Activated CD4-positive, alpha-beta T cell treated with anti-CD3 and anti-CD28 coated beads, Interleukin-2, amount 50 U/mL, for 1 hour (primary cell): ENCODE measurements at places on chromosomes 4 and X.

DNA sequence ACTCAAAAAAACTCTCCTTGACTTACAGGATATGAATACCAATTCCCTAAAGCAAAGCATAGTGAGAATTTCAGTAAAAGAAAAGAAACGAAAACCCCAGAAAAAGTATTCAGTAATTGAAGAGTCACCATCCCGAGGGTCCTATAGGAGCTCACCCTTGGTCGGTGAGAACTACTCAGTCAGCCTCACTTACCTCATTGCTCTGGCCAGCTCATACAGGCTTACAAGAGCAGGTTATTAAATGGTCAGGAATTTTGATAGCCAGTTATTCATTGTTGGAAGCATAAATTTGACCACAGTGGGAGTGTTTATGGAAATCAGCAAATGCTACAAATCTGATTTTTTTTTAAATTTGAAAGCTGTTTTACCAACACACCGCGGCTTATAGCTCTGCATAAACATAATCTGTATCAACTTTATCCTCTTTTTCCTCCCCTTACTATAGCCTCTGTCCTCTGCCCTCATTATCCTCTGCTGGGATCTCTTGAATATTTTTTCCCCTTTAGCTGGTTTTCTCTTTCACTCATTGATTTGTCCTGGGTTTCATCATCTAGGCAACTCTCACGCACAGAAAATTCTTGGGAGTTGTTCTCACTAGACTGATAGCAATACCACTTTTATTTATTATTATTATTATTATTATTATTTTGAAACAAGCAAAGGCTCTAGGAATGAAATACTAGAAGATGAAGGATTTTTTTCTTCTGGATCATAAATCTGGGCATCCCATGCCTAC, 11.0 kb upstream of the CXCL2 start:
- no peak for DNase-seq

GRCh38 chr4:126548890-126549289, 1083.9 kb upstream of the INTU start:
- no peak for DNase-seq

GRCh38 chr4:31045151-31045550, 325.0 kb downstream of the PCDH7 start:
- DNase-seq, result no peak

DNA sequence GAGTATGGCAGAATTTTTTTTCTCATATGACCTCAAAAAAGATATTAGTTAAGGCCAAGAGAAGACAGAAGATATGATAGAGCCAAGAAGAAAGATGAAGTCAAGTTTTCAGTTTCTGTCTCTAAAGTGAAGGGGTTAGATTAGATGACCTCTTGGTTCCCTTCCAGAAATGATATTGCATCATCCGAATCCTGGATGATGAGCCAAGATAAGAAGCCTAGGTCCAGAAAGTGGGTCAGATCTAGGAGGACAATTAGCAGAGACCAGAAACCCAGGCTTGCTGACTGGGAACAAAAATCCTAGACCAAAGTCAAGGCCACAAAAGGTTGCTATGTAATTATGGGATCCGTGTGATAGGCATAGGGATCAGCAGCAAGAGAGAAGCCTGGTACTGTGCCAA, 20.2 kb downstream of the SATL1 start:
- DNase-seq, result no peak

DNA sequence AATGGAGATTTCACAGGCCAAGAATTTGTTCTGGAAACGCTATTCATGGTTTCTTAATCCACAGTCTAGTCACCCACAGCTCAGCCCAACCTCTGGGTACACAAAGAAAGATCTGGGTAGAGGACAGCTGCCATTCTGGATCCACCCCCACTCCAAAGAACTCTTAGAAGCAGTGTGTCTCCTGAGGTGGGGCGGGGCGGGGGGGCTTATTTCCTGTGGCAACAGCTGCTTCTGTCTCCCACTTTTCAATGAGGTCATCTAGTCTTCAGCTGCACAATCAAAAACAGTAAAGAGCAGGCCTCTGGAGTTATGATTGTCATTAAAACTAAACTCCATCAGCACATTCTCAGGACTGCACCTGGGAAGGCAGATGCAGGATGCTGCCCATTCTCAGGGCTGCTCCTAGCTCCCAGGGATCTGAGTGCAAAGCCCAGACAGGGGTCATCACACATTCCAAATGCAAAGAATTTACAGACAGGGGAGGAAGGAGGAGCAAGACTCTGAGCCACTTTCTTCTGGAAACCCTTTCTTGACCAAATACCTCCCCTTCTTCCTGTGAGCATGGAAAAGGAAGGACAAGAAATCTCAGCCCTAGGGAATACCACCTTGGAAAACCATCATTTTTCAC, 207.3 kb downstream of the HS6ST2 start:
- DNase-seq, result no peak

GRCh38 chrX:2184089-2184488, 316.7 kb downstream of the DHRSX start:
- DNase-seq, result no peak

- no peak for DNase-seq
Observed at GRCh38 chr4:7103607-7104365, 35.9 kb upstream of the GRPEL1 start.

DNA sequence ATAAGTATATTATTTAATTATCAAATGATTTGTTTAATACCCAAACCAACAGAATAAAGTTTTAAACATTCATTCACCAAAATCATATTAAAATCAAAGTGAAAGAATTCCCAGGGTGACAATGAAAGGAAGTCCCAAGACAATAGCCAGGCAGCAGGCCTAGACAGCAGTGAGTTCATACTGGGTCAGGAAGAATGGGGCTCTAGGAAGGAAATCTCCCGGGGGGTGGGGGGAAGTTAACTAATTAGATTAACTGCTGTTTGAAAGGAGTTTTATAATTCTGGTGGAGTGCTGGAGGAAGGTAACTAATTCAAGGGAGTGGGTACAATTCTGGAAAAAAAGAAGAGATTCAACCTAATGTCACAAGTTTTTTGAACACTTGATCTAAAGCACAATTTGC, 104.1 kb downstream of the ZAR1 start:
- DNase-seq, result no peak

DNA sequence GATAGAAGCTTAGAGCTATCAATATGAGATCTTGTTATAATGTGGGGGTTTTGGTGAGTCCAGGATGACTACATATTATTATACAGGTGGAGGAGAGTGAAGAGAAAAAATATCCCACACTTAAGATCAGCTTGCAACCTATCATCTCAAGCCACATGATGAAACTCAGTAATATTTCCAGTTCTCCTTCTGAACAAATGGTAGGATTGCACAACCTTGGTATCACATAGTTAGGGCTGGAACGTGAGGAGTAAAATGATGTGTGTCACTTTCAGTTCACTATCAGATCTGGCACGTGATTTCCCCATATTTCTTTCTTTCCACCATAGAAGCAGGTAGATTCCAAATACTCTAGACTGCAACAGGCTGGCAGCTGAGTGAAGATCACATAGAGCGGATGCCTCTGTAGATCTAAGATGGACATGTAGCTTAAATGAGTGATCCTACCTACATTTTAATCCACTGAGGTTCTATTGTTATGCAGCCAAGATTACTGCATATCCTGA, 150.6 kb upstream of the ANKRD50 start:
- DNase-seq, result no peak

- no peak for DNase-seq
Observed at GRCh38 chr4:116150152-116150551, 935.2 kb downstream of the TRAM1L1 start.

GRCh38 chr4:146049802-146050201, 111.2 kb upstream of the ZNF827 start:
- DNase-seq, result no peak

DNA sequence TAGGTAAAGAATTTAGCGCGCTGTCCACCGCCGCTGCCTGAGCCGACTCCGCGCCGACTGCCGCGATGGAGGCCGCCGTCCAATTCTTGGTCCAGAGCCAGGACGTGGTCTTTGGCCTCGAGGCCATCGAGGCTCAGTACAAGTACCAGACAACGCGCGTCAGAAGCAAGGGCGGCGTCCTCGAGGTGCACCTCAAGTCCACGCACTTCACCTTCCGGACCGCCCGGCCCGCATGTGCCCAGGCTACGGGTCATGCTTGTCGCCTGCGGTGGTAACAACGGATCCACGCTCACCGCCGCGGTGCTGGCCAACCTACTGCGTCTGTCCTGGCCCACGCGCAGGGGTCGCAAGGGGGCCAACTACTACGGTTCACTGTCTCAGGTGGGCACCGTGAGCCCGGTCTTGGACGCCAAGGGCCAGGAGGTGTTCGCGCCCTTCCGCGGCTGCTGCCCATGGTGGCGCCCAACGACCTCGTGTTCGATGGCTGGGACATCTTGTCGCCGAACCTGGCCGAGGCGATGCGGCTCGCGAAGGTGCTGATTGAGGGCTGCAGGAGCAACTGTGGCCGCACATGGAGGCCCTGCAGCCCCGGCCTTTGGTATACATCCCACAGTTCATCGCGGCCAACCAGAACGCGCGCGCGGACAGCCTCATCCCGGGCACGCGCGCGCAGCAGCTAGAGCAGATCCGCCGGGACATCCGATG, 128.0 kb downstream of the ANAPC4 start:
- no peak for DNase-seq

GRCh38 chr4:70651864-70652506, 14.3 kb downstream of the JCHAIN start:
- no peak for DNase-seq

DNA sequence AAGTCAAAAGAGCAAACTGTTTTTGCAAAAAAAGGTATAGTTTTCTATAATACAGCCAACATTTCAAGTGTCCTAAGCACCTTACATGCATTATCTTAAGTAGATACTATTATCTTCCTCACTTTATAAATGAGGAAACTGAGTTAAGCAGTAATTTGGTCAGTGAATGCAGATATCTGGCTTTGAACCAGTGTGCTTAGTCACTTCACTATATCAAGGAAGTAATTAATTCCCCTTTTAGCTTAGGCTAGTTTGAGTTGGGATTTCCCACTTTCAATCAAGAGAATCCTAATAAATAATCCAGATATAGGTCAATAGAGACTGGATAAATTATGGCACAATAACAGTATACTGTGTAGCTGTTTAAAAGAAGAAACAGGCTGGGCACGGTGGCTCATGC, 14.8 kb downstream of the SPINK2 start:
- DNase-seq, result no peak

DNA sequence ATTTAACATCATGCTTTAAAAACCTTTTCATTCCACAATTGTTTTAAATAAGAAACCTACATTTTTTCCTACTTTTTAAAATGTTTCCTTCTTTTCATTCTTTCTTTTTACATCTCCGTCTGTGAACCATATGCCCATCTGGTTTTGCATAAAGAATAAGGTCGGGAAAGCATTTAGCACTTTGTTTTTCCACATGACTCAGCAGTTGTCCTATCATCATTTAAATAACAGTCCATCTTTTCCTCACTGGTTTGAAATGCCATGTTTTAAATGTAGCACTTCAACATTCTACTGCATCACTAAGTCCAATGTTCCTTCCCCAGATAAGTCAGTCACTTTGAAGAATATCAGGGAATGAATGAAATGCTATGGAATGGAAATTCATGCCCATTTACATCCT, 128.4 kb downstream of the SH3RF1 start:
- DNase-seq, result no peak

DNA sequence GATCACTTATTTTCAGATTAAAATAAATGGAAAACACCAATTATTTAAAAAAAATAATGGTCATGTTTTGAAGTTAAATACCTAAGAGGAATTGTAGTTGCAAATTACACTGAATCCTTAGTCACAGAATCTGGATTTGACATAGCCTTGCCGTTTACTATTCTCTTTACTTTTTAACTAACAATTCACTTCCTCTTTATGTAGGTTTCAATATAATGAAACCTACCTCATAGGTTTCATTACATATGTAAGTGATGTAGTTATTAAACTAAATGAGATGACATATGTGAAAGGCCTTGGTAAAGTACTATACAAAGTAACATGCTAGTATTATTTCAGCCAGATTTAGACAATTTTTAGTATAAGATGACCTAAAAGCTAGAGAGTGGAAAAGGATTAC, 6.5 kb downstream of the SPP1 start:
- no peak for DNase-seq

GRCh38 chr4:109908731-109909130, 4.0 kb upstream of the EGF start:
- DNase-seq, result no peak

GRCh38 chr4:51885363-51885762, 42.4 kb downstream of the DCUN1D4 start:
- DNase-seq, result no peak

- DNase-seq, result no peak
Observed at GRCh38 chr4:81131563-81131962, 83.5 kb downstream of the PRKG2 start.

DNA sequence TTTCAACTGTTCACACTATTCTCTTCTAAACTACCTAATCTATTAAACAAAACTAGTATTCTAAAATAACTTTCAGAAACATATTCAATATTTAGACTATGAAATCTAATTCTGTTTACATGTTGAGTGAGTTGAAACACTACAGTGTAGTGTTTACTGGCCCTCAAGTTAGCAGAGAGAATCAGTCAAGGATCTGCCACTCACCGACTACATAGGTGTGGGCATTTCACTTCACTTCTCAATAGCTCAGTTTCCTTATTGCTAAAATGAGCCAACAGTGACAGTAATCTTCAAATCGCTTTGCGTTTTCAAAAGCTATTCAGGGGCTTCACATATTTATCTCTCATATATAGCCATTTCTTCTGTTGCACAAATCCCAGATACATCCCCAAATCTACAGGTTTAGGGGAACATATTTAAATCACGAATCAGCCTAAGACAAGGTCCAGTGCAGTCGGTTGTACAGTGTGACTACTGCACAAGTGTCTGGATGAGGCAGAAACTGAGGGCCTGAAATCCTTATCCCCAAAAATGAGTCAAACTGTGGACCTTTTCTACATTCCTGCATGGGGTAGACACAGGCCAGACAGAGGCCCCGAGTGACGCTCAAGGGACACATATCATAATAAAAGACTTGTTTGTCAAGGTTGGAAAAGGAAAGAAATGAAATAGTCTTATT, 129.8 kb downstream of the PPP3CA start:
- DNase-seq, result no peak

- no peak for DNase-seq
Observed at GRCh38 chrX:28398342-28398741, 188.9 kb upstream of the IL1RAPL1 start.

GRCh38 chr4:71338846-71339593, at the start of gene SLC4A4:
TSS of gene SLC4A4 (plus strand) at chr4:71339020.
- no peak for DNase-seq

GRCh38 chrX:136666088-136666487, 18.1 kb downstream of the CD40LG start:
- DNase-seq, result no peak

- no peak for DNase-seq
Observed at GRCh38 chr4:89008166-89008565, 48.8 kb downstream of the FAM13A start.

DNA sequence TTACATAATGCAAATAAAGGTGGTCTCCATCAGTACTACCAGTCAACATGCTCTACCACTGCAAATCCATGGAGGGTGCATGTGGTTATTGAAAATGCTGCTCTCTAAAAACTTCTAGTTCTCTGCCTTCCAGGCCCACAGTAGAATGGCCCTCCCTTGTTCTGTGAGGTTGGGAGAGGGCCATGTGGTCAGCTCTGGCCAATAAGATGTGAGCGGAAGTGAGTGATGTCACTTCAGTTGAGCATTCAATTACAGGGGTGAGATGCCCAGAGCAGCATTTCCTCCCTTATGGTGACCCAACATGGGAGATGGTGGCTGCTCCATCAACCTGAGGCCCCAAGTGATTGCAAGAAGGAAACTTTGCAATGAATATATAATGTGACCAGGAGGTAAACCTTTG, 148.8 kb downstream of the CPEB2 start:
- no peak for DNase-seq
